Stomach (tissue), 19 donors: ENCODE measurements at places on chromosomes 12 and 14. TPM values are rescaled to one million over a fixed set of nuclear protein-coding genes. Genes with fewer than 3 reads are reported as not detected.

The PKP2 gene
- total RNA-seq, result 34.4 TPM

The TC2N gene
- total RNA-seq, result 162 TPM

The KRT72 gene
- not detected for total RNA-seq

The SELPLG gene
- total RNA-seq, result 1.3 TPM

The OVCH1 gene
- total RNA-seq, result not detected

The TCL1B gene
- not detected for total RNA-seq
